ENCODE measurements at places on chromosomes 5 and 9. TPM values are rescaled to one million over a fixed set of nuclear protein-coding genes. Genes with fewer than 3 reads are reported as not detected.

The NTNG2 gene
- total RNA-seq: 0.39 TPM

The TPM2 gene
- total RNA-seq: 141 TPM

The HK3 gene
- total RNA-seq: not detected

The PCA3 gene
- not detected for total RNA-seq

The IL33 gene
- not detected for total RNA-seq

The FOXD4L5 gene
- total RNA-seq: not detected

DNA sequence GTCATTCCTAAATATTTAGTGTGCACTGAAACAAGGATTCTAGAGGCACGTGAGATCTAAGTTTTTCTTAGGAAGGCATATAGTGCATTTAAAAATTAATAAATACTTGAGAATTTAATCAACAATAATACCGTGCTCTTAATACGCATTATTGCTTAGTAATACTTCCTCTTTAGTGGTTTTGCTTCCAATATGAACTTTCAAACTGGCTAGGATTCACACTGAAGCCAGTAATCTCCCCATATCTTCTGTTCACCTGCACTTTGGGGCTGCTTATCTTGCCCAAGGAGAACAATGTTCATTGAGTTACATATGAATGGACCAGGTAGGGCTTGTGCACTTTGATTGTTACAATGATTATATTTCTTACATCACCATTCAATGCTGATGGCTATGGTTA, 180.5 kb upstream of the RIOK2 start:
- H3K27me3 ChIP-seq: no peaks in the 10 kb centered on the region
- no peak overlapping the region for H3K27ac ChIP-seq
- no peak for DNase-seq
- H3K4me3 ChIP-seq: no peak overlapping the region
- no peaks in the 10 kb centered on the region for H3K36me3 ChIP-seq

DNA sequence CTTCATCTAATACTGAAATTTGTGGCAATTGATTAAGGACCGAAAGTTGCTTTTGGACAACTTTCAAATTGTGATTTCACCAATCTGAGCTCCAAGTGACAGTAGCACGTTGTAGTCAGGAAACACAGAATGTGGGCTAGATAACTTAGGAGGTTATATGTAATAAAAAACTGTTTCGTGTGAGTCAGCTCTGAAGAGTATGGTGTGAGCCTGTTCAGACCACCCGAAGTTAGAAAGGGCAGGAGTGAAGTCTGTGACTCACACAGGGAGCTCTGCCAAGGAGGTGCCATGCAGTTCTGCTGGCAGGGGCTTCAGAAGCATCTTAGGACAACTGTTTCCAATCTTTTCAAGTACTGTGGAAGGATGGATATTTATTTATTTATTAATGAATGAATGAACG, 16.4 kb upstream of the ZBTB34 start:
- H3K4me1 ChIP-seq: no peaks in the 10 kb centered on the region
- no peak overlapping the region for H3K4me3 ChIP-seq
- no peak for DNase-seq
- no peak overlapping the region for H3K27ac ChIP-seq

DNA sequence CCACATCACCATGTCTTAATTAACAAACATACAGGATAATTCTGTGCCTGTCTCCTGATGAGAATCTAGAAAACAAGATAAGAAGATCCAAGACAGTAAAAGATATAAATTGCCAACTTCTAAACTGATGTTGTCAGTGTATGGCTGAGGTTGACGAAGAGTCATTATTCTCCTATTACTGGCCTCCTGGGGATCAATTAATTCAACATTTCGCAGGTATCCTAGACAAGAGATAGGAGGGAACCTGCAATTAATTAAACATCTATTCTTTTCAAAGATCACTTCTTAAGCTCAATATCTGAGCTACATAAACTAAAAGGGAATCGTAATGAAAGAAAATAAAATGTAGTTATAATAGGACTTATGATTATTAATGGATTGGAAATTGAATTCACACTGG, 232.0 kb upstream of the GRIA1 start:
- no peak overlapping the region for H3K4me3 ChIP-seq
- no peak for DNase-seq
- H3K27me3 ChIP-seq: no peaks in the 10 kb centered on the region
- no peaks in the 10 kb centered on the region for H3K4me1 ChIP-seq

DNA sequence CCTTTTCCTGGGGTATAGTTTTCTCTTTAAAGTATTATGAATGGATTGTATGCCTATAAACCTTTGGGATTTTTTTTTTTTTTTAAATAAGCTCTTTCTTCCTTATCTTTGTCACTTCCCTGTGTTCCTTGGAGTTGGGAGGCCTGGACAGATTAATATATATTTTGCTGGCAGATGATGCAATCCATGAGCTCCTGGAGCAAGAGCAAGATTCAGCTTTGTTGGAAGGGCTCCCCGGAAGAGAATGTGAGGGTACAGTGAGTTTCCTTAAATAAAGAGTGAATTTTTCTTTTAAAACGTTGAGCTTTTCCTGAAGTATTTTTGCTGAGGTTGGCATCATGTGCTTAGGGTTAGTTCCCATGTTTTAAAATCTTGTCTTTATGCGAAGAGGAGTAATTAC, 98.7 kb upstream of the SLC28A3 start:
- no peak overlapping the region for H3K27ac ChIP-seq
- no peak for DNase-seq
- no peak overlapping the region for H3K4me3 ChIP-seq
- no peaks in the 10 kb centered on the region for H3K4me1 ChIP-seq
- no peaks in the 10 kb centered on the region for H3K27me3 ChIP-seq
- H3K36me3 ChIP-seq: no peaks in the 10 kb centered on the region

- peak; percentile 34 for DNase-seq
- 0 out of 2 replicates have a peak overlapping the region, but pooled peaks have one; percentile 28 for H3K27ac ChIP-seq
- H3K36me3 ChIP-seq: no peaks in the 10 kb centered on the region
- H3K4me1 ChIP-seq: peaks cover 54% of the 10 kb centered on the region
- no peak overlapping the region for H3K4me3 ChIP-seq
Measured at GRCh38 chr5:170254056-170254455, 21.3 kb downstream of the C5orf58 start.

DNA sequence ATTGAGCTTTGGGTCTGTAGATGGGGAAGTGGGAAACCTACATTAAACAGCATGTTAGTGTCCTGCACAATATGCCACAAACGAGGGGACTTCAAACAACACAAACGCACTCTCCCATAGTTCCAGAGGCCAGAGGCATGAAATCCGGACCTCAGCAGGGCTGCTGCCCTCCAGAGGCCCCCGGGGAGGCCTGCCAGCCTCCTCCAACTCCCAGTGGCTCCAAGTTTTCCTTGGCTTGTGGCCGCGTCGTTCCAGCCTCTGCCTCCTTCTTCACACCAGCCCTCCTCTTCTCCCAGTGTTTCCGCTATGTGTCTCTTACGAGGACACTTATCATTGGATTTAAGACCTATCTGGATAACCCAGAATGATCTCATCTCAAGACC, 13.3 kb upstream of the COL5A1 start:
- no peak overlapping the region for H3K27ac ChIP-seq
- H3K27me3 ChIP-seq: no peaks in the 10 kb centered on the region
- no peak for DNase-seq
- H3K4me1 ChIP-seq: no peaks in the 10 kb centered on the region
- H3K36me3 ChIP-seq: no peaks in the 10 kb centered on the region

DNA sequence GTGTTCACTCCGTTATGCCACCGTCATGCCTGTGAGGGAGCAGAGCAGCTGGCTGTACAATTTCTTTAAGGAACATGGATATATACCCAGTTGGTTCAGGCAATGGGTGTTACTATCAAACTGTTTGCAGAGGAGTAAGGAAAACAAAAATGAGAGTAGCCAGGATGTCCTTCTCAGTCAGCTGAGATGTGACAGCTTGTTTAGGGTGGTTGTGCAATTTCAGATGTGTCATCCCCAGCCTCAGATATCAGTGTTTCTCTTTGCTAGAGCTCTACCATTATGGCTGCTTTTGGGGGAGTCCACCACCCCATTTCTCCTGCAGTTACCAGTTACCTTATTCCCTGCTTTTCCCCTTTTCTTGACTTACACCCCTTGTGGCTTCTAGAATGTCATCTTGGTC, 135.2 kb upstream of the SLC24A2 start:
- H3K27ac ChIP-seq: no peak overlapping the region
- no peaks in the 10 kb centered on the region for H3K36me3 ChIP-seq
- DNase-seq: no peak
- H3K4me1 ChIP-seq: peaks cover 5% of the 10 kb centered on the region

DNA sequence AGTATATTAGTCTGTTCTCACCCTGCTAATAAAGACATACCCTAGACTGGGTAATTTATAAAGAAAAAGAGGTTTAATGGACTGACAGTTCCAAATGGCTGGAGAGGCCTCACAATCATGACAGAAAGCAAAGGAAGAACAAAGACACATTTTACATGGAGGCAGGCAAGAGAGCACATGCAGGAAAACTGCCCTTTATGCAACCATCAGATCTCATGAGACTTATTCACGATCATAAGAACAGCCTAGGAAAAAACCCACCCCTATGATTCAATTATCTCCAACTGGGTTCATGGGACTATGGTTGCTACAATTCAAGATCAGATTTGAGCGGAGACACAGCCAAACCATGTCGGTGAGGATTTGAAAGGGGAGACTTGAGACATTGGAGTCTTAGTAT, 252.8 kb upstream of the PPP1R2B start:
- no peak for DNase-seq
- no peaks in the 10 kb centered on the region for H3K27me3 ChIP-seq
- no peak overlapping the region for H3K27ac ChIP-seq
- no peaks in the 10 kb centered on the region for H3K4me1 ChIP-seq
- no peak overlapping the region for H3K4me3 ChIP-seq
- H3K36me3 ChIP-seq: no peaks in the 10 kb centered on the region

DNA sequence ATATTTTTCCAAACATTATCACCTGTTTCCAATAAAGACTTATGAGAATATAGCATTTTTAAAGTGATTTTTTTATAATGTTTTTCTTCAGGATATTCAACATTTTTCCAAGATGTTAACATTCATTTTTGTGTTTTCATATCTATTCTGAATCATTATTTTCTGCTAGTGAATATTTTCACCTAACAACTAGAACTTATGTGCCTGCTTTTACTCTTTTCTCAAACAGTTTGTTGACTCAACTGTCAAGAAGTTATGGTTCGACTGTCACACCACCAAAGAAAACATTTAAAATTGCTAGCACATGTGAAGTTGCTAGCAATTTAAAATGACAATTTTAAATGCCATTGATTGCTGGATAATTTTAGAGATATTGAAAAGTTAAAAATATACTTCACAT, 343.3 kb upstream of the CDH9 start:
- no peaks in the 10 kb centered on the region for H3K27me3 ChIP-seq
- no peak for DNase-seq
- H3K27ac ChIP-seq: no peak overlapping the region
- no peak overlapping the region for H3K4me3 ChIP-seq
- no peaks in the 10 kb centered on the region for H3K36me3 ChIP-seq

DNA sequence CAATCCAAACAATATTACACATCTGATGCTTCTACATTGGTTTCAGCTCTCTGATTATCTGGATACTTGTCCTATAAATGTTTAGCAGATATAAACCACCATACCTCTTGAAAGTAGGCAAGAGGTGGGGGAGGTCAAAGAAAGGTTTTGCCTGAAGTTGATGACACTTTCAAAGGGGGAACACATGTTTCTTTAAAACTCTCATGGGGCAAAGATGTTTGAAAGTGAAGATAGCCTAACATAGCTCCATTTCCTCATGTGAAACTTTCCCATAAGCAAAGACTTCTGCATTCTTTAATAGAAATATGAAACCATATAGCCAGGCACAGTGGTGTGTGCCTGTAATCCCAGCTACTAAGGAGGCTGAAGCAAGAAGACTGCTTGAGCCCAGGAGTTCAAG, 62.1 kb downstream of the CETN3 start:
- no peaks in the 10 kb centered on the region for H3K27me3 ChIP-seq
- no peak overlapping the region for H3K27ac ChIP-seq
- H3K4me1 ChIP-seq: no peaks in the 10 kb centered on the region
- no peak overlapping the region for H3K4me3 ChIP-seq

DNA sequence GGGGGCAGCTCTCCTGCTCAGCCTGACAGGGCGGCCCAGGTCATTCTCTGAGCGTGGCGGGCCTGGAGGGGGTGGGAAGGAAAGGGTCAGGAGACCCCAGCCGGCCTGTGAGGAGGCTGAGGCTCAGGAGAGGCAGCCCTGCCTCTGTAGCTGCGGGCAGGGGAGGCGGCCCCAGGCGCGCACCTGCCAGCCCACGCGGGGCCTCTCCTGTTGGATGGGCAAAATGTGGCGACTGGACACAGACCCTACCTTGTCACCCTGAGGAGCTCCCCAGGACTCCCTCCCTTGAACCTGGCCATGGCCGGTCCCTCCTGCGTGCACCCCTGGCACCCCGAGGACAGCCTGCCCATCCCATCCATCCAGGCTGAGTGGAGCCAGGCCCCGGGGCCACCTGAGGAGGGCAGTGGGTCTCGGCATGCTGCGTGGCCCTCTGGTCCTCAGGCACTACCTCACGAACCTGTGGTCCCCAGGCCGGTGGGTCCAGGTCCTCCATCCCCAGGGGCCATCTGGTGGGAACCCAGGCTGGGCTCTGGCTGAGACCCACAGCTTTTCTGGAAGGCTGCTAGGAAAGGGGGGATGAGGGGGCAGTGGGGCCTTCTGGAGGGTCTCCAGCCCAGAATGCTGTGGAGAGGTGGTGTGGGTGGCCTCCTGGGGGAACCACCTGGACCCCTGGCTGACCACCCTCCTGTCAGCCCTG, 15.1 kb upstream of the NRARP start:
- peak overlapping the region; percentile 52 for H3K4me3 ChIP-seq
- no peak overlapping the region for H3K27ac ChIP-seq
- peaks cover 21% of the 10 kb centered on the region for H3K4me1 ChIP-seq

DNA sequence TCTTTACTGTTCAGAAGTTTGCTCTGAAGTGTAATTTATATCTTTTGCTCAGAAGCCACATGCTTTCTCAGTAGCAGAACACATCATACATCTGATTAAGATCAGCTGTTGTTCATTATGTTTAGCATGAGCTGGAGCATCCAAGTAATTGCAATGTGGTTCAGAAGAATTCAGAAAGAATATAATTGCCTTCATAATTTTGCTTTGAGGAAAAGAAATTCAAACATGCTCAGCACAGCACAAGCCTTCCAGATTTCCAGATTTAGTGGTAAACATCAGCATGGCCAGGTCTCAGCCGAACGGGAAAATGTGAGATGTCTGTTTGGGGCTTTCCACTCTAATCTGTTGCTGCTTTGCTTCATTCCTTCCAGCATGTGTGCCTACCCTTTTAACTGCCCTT, 65.9 kb downstream of the ITGA1 start:
- H3K27ac ChIP-seq: no peak overlapping the region
- no peak overlapping the region for H3K4me3 ChIP-seq
- H3K36me3 ChIP-seq: no peaks in the 10 kb centered on the region
- no peaks in the 10 kb centered on the region for H3K4me1 ChIP-seq
- DNase-seq: no peak
- H3K27me3 ChIP-seq: no peaks in the 10 kb centered on the region

Data from GM23338 (cell line).